Effector CD4-positive, alpha-beta T cell (primary cell): ENCODE measurements at places on chromosomes 4 and X.

DNA sequence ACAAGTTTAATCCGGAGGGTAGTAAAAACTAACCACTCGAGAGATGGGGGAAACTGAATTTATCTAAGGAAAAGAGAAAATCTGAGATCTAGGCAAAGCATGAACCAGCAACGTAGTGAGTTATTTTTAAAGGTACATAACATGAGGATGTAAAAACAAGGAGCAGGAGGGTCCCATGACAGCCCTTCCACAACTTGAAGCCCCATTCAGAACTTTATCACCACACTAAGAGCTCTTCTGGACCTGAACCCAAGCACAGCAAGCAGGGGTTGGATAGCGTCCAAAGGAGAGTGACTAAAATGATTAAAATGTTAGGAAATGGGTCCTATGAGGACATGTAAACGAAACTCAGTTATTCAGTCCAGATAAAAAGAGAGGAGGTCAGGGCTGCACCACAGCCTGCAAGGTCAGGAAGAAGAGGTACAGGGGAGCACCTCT, 16.2 kb downstream of the SH3RF1 start:
- DNase-seq, result no peak

DNA sequence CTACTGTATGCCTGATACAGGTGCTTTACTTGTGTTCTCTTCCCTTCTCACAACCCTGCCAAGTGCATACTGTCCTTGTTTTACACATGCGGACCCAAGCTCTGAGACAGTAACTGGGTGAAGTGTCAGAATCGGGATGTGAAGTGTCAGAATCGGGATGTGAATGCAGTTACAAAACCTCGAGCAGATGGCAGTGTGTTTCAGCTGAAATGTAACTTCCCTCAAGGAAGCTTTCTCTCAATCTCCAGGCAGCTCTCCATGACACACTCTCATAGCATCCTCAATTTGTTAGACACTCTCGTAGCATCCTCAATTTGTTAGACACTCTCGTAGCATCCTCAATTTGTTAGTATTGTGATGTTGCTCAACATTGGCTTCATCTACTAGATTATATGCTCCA, 1.1 kb upstream of the HPSE start:
- DNase-seq, result no peak

DNA sequence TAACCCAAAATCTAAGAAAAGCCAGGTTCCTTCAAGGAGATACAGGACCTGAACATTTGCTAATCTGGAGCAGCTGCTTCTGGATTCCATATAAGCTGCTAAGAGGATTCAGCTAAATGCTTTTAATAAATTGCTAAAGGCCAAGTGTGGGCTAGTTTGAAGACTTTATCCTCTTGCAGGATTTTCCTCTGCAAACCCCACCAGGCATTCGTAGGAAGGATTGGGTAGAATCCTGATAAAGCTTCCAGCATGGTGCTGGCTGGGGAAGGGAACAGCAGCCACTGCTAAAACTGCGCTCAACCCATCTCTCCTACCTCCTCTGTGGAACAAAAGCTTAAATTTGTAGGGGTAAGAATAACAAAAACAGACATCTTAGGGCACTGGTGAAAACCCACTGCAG, 61.3 kb upstream of the TAB3 start:
- no peak for DNase-seq

- DNase-seq, result no peak
Measured at GRCh38 chrX:100962811-100963210, 6.7 kb upstream of the ARL13A start.

DNA sequence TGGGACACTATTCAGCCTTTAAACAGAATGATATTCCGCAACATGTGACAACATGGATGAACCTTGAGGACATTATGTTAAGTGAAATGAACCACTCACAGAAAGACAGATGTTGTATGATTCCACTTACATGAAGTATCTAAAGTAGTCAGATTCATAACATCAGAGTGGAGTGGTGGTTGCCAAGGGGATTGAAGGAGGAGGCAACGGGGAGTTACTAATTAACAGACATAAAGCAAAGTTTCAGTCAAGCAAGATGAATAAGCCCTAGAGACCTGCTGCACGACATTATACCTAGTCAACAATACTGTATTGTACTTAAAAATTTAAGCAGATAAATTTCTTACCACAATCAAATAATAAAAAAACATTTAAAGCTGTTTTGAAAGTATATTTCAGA, 105.0 kb upstream of the NR0B1 start:
- DNase-seq, result no peak

- no peak for DNase-seq
Measured at GRCh38 chr4:48546336-48546735, 56.3 kb downstream of the ZAR1 start.
